ENCODE measurements at places on chromosomes 7 and 10. TPM values are rescaled to one million over a fixed set of nuclear protein-coding genes. Genes with fewer than 3 reads are reported as not detected.

DNA sequence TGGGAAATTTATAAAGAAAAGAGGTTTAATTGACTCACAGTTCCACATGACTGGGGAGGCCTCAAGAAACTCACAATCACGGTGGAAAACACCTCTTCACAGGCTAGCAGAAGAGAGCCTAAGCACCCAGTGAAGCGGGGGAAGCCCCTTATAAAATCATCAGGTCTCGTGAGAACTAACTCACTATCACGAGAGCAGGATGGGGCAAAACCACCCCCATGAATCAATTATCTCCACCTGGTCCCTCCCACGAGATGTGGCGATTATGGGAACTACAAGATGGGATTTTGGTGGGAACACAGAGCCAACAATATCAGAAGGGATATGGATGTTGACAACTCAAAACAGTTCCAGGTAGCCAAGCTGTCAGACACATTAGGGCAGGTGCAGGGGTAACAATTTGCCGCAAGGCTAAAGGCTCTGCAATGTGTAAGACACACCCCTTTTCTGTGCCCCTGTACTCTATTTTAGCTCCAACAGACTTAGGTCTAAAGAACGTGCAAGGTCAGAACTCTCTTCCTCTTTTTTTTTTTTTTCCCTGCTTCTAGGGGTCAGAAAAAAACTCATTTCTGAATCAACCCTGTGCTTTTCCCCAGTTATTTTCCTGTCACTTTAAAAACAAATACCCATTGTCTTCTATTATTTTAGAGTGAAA lies 30.7 kb upstream of the RBM20 start:
- DNase-seq, result no peak

DNA sequence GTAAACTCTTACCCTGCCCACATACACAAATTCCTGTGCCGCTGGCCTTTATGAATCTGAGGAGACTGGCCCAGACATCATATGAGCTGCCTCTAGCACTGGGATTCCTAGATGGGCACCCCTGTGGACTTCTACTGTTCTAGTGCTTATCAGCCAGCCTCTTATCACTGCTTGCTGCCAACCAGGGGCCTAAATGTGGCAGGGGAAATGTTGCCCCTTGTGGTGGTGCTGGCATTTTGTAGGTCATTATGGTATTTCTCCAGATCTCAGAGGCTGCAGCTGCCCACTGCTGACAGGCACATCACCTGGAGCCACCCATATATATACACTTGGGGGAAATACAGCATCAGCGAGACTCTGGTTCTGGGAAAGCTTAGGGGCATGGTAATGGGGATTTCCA lies 5.4 kb downstream of the SFR1 start:
- no peak for DNase-seq

GRCh38 chr10:48667960-48668590 lies 16.6 kb upstream of the WDFY4 start:
- no peak for DNase-seq

The MORN4 gene
- 3.6 TPM for total RNA-seq

The SLC26A3 gene
- not detected for total RNA-seq

GRCh38 chr10:43013065-43013464 lies 63.8 kb upstream of the RET start:
- DNase-seq, result no peak

The CHN2 gene
- 5.1 TPM for total RNA-seq

The GJC3 gene
- total RNA-seq, result not detected

GRCh38 chr7:38751416-38751815 lies 120.2 kb upstream of the AMPH start:
- no peak for DNase-seq

The HOXA1 gene
- total RNA-seq, result 7.1 TPM

- no peak for DNase-seq
These were observed 32.5 kb downstream of the PRKAR2B start for GRCh38 chr7:107076781-107077698.

The FGFBP3 gene
- total RNA-seq, result 1.2 TPM

GRCh38 chr10:103892181-103892580 lies 25.8 kb downstream of the STN1 start:
- no peak for DNase-seq

Data from epithelial cell of proximal tubule (primary cell).